ENCODE measurements at places on chromosomes 2 and 18. TPM values are rescaled to one million over a fixed set of nuclear protein-coding genes. Genes with fewer than 3 reads are reported as not detected.

The FAP gene
- 0.71 TPM for total RNA-seq

GRCh38 chr2:222568865-222569264, 87.0 kb downstream of the FARSB start:
- DNase-seq = no peak

The TMEM17 gene
- 0.90 TPM for total RNA-seq

The USP37 gene
- total RNA-seq = 5.3 TPM

GRCh38 chr18:69691008-69691760, 256.5 kb downstream of the CD226 start:
- DNase-seq = no peak

DNA sequence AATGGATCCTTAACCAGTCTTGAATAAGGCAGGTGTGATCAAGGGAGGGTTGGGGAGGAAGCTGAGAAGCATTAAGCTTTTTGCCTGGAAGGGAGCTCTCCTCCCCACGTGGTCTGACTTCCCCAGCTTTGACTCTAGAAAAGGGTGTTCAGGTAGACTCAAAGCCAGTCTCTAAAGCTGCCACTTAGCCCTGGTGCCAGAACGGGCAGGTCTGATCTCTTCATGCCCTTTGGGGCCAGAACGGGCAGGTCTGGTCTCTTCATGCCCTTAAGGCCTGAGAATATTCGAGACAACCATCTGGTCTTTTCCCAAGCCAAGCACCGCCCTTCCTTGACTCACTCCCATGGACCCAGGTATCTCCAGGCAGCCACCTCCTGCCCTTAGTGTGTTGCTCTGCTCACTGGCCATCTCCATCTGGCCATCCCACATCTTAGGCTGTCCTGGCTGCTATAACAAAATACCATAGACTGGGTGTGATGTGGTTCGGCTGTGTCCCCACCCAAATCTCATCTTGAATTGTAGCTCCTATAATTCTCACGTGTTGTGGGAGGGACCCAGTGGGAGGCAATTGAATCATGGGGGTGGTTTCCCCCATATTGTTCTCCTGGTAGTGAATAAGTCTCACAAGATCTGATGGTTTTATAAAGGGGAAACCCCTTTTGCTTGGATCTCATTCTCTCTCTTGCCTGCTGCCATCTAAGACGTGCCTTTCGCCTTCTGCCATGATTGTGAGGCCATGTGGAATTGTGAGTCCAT, 59.4 kb downstream of the SNORC start:
- DNase-seq = no peak

GRCh38 chr2:190023860-190024259, 38.7 kb downstream of the MSTN start:
- no peak for DNase-seq

DNA sequence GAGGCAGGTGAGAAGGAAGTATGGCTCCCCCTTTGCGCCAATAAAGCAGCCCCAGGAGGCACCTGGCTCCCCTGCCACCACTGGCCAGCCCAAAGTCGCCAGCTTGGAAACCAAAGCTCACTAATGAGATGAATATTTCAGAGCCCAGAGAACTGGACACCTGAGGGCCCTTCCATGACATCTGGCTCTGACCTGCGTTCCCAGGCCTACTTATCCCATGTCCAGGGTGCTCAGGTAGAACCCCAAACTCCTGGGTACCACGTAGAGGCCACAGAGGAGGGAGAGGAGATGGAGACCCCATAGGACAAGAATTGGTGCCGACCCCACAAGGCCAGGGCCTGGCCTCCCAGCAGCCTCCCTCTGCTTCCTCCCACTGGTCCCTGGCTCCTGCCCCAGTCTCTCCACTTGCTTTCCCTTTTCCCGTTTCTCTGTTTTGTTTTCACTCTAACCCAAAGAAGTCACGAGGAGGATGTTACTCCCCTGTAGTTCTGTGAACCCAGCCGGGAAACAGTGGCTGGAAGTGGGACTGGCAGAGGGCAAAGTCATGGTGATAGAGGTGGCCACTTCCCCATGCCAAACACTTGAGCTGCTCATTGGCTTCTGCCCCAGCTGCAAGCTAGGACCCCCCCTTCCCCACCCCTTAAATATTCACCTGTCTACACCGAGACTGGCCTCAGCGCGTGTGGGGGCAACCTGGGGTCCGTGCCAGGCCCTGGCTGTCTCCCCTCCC, 820 bp downstream of the TMBIM1 start:
- DNase-seq = no peak

- no peak for DNase-seq
These were observed 1.8 kb downstream of the RBFA start for GRCh38 chr18:80035997-80036396.

The SP100 gene
- total RNA-seq = 66.5 TPM

DNA sequence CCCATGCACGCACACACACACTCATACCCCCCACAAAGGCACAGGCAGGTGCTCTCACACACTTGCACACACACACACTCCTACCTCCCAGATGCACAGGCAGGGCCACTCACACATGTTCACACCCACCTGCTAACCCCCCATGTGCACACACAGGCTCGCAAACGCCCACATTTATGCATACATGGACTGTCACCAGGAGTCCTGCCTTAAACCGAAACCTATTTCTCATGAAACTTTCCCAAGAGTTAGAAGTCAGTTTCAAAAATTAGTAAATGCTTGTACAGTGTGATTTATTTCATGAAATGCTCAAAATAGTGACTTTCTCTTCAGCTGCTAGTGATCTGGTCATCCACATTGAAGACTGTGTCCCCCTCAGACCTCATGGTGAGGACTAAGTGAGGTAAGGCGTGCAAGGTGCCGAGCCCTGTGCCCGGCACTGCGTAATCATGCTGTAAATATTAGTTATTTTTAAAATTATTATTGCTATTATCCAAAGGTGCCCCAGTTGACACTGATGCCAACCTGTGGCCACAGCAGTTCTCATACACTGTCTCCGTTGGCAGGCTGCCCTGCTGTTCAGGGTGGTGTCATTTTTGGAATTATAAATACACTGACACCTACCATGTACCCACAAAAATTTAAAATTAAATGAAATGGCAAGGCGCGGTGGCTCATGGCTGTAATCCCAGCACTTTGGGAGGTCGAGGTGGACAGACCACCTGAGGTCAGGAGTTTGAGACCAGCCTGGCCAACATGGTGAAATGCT, 12.4 kb downstream of the CNNM4 start:
- no peak for DNase-seq

GRCh38 chr2:164335947-164336346, 285.3 kb downstream of the GRB14 start:
- no peak for DNase-seq

The LHCGR gene
- total RNA-seq = not detected

GRCh38 chr18:62394006-62394763, 69.1 kb downstream of the TNFRSF11A start:
- DNase-seq = no peak

DNA sequence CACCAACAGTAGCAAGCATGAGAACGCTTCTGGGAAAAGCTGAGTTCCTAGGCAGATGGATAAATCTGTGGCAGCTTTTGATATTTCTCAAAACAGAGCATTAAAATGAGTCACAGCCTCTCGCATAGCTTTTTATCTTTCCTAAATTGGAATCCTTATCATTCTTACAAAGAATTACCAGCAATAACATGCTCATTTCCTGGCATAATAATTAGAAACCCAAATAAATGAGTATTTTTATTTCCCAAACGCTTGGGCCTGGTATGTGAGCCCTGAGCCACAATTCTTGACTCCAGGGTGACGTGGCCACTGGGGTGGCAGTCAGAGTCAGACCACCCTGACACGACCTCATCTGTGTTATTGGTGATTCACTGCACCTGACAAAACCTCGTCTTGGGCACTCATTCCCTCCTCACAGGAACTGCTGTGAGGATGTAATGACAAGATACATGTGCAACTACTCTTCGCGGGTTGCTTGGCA, 210.7 kb downstream of the ARL4C start:
- no peak for DNase-seq

GRCh38 chr18:47420130-47420529, 168.7 kb upstream of the SKOR2 start:
- DNase-seq = no peak

- no peak for DNase-seq
These were observed 46.0 kb upstream of the RPL31 start for GRCh38 chr2:100956081-100956480.

DNA sequence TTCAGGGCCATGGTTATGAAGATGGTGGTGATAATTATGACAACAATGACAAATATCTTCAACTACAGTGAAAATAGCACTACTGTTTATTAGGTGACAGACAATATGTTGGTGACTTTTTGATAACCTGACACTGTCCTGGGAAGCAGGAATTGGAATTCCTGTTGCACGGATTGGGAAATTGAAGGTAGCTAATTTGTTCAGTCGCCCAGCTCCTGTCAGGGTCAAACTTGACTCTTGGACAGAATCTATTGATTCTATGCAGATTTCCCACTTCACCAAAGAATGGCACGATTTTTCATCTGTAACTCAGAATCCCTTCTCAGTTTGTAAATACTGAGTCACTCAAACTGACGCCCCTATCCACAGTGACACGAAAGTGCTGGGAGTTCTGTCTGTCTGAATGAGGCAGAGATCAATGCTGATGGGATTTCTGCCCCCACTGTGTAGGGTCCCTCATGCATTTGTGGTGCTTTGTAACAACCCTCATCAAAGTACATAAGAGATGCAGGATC, 779.5 kb upstream of the ID2 start:
- DNase-seq = no peak

The TUBA4A gene
- 159 TPM for total RNA-seq

DNA sequence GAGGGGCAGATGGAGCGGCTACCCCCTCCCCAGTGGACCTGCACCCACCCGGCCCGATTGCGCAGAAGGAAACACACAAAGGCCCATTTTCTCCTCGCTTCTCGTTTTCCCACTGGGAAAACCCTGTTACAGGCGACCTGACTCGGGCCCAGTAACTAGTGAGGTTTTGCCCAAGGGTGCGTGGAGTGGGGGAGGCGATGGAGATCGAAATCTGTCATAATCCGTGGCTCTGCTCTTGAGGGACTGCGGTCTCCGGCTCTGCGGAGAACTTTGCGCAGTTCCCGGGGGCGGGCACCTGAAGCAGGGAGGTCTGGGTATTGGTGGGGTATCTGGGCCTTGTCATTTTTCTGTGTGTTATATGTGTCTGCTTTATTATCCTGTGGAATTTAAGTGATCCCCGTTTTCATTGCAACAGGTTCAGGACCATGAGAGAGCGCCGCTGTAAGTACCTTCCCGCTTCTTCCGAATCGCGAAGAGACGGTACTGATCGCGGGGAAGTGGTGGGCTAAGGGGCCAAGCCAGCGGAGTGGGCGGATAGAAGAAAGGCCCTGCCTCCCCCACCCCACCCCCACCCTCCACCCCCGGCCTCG, 4.0 kb upstream of the HOXD4 start:
- DNase-seq = no peak

The CAB39 gene
- total RNA-seq = 81.5 TPM

DNA sequence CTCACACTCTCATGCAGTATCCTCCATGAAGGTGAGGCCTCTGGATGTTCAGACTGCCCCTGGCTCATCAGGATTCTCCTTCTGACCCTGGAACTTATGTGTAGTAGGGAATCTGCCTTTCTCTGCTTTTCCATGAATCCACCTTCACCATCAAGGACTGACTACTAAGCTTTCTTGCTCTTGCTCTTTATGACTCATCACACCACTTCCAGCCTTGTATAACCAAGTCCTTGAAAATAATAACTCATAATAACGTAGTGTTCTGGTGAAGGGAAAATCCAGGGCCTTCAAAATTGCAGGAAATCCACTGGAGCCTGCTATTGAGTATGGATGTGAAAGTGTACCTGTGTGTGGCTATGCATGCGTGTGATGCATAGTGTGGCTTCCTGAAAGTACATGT, 11.3 kb upstream of the KCNS3 start:
- no peak for DNase-seq

DNA sequence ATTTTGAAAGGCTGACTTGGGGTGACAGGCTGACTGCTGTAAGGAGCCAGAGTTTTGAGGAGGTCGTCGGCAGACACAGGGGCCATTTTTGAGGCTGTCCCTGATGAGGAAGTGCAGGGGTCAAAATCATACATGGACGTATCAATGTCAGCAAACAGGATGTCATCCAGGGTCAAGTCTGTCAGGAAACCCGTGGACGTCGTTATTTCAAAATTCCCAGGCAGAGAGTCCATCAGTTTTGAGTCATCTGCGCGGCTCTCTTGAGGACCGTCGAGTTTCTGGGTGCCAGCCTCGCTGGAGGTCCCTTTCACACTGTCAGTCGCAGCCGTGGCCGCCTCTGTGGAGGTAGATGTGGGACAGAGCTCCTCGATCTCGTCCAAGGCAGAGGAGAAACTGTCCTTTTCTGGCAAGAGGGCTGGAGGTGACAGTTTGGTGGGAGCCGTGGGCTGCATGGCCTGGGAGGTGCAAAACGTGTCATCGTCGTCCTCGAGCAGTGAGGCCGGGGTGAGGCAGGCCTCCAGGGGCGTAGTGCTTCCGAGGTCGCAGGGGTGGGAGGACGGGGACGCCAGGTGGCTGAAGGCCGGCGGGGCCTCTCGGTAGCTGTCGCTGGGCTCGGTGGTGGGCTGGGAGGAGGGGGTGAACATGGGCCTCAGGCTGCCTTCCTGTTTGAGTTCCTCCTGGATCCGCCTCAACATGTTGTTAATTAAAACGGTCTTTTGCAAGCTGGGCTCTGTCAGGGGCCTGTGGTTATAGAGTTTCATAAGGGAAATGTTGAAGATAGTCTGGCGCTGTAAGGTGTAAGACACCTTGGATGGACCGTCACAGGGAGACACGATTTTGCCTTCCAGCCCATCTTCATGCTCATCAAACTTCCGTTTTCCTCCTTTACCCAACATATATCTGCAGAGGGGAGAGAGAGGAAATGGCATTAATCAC, 17.5 kb downstream of the SERTAD2 start:
- DNase-seq = peak; percentile 42

DNA sequence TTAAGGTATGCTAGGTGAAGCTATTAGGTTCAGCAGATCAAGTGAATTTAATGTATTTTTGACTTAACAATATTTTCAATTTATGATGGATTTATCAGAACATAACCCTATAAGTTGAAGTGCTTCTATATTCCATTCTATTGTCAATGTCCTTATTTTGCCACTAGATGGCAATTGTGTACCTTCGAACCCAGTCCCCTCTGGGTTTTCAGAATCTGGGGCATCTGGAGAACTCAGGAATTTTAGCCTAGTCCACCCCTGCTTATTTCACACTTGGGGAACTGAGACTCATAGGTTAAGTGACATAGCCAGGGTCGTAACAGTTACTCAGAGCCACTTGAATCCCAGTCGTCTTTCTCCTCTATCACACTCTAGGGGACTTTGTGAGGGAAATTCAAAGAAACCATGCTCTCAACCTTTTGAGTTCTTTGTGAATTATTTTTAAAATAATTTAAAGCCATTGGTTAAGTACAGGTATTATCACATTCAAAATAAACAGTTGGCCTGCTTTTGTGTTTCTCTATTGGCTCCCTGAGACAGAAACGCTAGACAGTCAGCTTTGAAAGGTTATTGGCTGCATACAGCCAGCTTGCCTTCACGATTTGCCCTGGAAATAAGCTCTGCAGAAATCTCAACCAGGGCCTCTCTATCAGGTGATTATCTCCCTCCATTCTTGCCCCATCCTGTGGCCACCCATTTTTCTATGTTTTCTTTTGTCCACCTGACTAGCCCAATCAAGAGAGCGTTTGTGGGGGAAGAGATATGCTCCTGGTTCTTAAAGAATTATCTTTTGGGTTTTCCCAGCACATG, 145.0 kb downstream of the TTC27 start:
- DNase-seq = no peak
